ENCODE measurements at places on chromosomes 1 and 21.

- no peak overlapping the region for H3K4me3 ChIP-seq
- no peak for DNase-seq
- H3K4me1 ChIP-seq: peaks cover 25% of the 10 kb centered on the region
- H3K27me3 ChIP-seq: no peaks in the 10 kb centered on the region
- H3K27ac ChIP-seq: peak overlapping the region; percentile 65
These were observed 38.3 kb downstream of the CAMSAP2 start for GRCh38 chr1:200776949-200777348.

DNA sequence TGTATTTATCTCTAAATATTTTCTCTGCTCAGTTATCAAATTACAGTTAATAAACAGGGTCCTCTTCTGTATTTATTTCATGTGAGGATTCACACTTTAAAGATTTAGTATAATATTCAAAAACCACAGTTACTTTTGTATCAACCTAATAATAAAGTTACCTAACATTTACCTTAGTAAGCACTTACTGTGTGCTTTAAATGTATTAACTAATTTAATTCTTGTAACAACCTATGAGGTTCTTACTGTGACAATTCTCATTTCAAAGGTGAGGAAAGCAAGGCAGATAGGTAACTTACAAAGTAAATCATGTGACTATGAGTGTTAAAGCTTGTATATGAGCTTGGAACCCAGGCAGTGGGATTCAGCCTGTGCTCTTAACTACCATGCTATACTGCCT lies 30.2 kb downstream of the DNAH14 start:
- H3K27me3 ChIP-seq: no peaks in the 10 kb centered on the region
- no peaks in the 10 kb centered on the region for H3K4me1 ChIP-seq
- no peak for DNase-seq
- no peak overlapping the region for H3K4me3 ChIP-seq
- H3K36me3 ChIP-seq: no peaks in the 10 kb centered on the region

- no peaks in the 10 kb centered on the region for H3K27me3 ChIP-seq
- no peak overlapping the region for H3K27ac ChIP-seq
- DNase-seq: peak; percentile 92
- no peaks in the 10 kb centered on the region for H3K36me3 ChIP-seq
- H3K4me3 ChIP-seq: peak overlapping the region; percentile 14
- H3K4me1 ChIP-seq: peaks cover 4% of the 10 kb centered on the region
These were observed 48.0 kb upstream of the ZC3H11B start for GRCh38 chr1:219660666-219661463.

DNA sequence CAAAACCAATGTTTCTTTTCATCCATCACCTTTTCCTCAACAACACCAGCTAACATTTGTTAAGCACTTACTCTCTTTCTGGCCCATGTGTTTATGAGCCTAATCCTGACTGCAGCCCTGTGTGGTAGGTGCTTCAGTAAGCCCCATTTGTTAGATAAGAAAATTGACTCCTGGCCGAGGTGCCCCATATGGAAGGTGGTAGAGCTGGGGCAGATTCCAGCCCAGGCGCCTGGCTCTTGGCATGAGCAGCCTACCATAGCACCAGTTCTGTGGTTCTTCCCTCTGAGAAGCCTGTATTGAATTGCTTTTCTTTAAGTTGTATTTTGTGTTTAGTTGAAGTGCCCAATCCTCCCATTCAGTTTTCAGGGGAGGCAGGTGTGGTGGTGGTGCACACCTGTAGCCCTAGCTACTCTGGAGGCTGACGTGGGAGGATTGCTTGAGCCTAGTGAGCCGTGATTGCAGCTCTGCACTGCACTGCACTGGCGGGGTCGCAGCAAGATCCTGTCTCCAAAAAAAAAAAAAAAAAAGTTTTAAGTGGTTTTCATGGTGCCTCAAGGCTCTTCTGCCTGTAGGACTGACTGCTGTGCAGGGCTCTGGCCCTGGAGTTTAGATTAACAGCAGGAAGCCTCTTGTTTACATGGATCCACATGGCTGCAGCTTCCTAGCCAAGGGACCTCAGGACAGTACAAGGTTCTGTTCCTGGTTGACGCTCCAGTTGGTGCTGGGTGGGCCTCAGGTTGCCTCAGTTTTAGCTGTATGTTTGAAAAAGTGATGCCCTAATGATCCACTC lies 125.9 kb downstream of the MRPS6 start:
- peak overlapping the region; percentile 4 for H3K27ac ChIP-seq
- no peak overlapping the region for H3K4me3 ChIP-seq

DNA sequence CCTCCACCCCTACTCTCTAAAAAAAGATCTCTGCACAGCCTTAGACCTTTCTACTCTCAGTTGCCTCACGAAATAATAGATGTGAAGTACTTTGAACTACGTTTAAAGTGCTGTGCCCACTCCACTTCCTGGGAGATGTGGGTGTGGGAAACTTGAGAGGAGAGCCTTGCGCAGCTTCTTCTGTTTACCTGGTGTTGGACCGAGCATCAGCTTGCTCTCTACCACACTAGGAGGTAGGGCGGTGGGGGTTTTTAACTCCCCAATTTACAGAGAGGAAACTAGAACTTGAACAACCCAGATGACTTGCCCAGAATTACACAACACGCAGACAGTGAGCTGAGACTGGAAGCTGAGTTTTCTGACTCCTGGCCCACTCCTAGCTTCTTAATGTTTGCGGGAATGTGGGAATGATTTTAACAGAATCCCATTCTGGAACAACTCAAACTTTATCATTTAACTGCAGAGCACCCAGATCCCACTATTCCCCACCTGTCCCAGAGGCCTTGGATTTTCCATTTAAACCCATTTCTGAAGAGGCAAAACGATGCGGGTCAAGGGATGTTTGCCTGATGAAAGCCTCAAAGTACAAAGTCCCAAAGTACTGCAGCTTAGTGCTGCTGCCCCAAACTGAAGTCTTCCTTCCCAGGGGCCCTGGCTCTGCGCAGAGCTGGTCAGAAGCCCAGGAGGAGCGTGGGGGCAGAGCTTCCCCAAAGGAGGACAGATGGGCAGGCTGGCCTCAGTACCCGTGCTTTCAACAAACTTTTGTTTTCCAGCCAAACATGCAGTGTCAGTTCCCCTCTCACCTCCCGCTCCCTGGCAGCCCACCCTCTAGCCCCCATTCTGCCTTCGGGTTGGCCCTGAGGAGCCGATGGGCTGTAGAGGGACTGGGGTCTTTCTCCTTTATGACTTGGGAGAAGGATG lies 19.0 kb downstream of the BTG2 start:
- no peaks in the 10 kb centered on the region for H3K36me3 ChIP-seq
- no peak overlapping the region for H3K4me3 ChIP-seq
- no peak for DNase-seq
- peaks cover 73% of the 10 kb centered on the region for H3K4me1 ChIP-seq
- no peaks in the 10 kb centered on the region for H3K27me3 ChIP-seq

- peaks cover 22% of the 10 kb centered on the region for H3K36me3 ChIP-seq
- peak; percentile 28 for DNase-seq
These were observed 18.6 kb downstream of the AZIN2 start for GRCh38 chr1:33099290-33100118.

DNA sequence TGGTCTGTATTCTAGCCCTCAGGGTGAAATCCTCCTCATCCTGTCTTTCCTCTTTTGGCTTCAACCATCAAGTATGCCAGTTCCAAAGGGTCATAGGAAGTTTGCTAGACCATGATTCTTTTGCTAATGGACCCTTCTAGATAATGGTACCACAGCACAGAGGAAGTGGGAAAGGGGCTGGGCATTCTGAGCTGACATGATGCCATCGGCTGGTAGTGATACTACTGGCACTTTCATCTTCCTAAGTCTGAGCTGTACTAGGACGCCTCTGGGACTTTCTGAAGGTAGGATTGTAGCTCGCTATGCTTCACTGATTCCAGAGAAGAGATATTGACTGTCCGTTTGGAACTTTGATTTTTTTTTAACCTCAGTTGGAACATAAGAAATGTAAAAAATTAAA lies 11.4 kb downstream of the FASLG start:
- H3K27me3 ChIP-seq: no peaks in the 10 kb centered on the region
- no peaks in the 10 kb centered on the region for H3K4me1 ChIP-seq
- no peak for DNase-seq
- H3K27ac ChIP-seq: no peak overlapping the region

GRCh38 chr1:209813902-209814301 lies 8.0 kb upstream of the IRF6 start:
- peaks cover 4% of the 10 kb centered on the region for H3K27me3 ChIP-seq
- H3K36me3 ChIP-seq: no peaks in the 10 kb centered on the region
- H3K4me3 ChIP-seq: no peak overlapping the region
- no peak for DNase-seq

GRCh38 chr1:17573518-17574041 lies 34.1 kb downstream of the ARHGEF10L start:
- no peak for DNase-seq
- H3K27me3 ChIP-seq: no peaks in the 10 kb centered on the region
- no peaks in the 10 kb centered on the region for H3K36me3 ChIP-seq
- peaks cover 8% of the 10 kb centered on the region for H3K4me1 ChIP-seq
- peak overlapping the region; percentile 100 for H3K27ac ChIP-seq

DNA sequence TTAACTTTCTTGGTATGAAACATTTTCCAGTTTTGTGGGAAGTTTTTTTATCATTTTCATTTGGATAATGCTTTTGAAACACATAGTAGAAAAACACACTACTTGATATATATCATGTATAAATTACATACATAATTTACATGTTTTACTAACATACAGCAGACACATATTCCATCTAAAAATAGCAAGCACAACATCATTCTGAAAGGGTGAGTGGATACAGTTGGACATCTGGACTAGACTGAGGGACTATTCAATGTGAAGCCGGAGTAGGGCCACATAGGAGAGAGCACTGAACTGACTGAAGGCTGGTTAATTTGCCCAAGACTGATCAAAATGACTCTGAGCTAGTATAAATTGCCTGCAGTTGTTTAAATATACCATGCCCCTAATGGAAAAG lies 11.7 kb downstream of the CDKN2C start:
- no peaks in the 10 kb centered on the region for H3K36me3 ChIP-seq
- DNase-seq: no peak
- no peaks in the 10 kb centered on the region for H3K27me3 ChIP-seq
- H3K4me3 ChIP-seq: peak overlapping the region; percentile 24
- peak overlapping the region; percentile 100 for H3K27ac ChIP-seq

DNA sequence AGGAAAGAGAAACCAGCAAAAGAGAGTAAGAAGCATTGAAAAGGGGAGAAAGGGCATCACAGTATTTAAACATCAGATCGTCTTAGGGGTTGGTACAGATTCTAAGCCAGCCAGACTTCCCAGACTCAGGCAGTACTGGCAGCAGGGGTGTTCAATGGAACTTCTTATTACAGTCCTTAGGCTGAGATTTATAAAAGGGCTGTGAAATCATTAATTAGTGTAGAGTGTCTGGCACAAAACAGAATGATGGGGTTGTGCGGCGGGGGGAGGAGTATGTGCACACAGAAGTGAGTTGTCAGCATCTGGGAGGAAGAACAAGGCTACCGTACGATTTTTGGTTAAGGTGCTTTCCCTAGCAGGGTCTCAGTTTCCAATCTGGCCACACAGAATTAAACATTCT lies 38.2 kb downstream of the ARHGEF11 start:
- no peaks in the 10 kb centered on the region for H3K4me1 ChIP-seq
- H3K36me3 ChIP-seq: no peaks in the 10 kb centered on the region
- DNase-seq: no peak

GRCh38 chr1:44034423-44034822 lies 3.2 kb upstream of the SLC6A9 start:
- peak; percentile 52 for DNase-seq
- H3K27ac ChIP-seq: peak overlapping the region; percentile 71
- H3K36me3 ChIP-seq: no peaks in the 10 kb centered on the region
- no peaks in the 10 kb centered on the region for H3K27me3 ChIP-seq
